Upper lobe of left lung (tissue), 6 donors: ENCODE measurements at places on chromosomes 1 and 21.

DNA sequence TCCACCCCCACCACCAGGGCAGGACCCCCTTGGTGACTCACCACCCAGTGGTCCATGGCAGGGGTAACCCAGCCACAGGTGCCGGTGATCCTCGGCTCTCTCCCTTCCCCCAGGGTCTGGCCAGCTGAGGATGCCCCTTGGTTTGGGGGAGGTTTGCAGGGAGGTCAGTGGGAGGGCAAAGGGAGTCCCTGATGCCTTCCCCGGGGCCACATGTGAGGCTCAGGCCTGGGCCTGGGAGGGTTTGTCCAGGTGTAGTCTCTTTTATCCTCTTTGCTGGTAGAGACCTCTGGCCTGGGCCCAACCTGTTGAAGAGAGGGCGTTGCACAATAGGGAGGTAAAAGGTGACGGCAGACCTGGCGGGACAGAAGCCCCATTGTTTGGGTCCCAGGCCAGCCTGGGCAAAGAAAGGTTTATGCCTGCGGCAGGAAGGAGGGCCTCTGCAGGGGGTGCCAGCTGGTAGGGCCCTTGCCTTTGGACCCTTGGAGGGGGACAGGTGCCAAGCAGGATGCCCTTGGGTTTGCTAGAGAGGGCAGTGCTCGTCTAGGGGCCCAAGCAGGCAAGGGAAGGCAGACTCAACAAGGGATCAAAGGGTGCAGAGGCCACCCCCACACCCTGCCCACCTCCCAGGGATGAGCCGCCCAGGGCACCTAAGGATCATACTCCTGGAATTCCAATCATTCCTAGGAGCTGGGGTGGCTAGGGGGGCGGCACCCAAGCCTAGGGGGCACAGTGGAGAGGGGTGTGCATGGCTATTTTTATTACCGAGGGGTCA is 760 bp upstream of the TINAGL1 start:
- peak; percentile 81 for DNase-seq

DNA sequence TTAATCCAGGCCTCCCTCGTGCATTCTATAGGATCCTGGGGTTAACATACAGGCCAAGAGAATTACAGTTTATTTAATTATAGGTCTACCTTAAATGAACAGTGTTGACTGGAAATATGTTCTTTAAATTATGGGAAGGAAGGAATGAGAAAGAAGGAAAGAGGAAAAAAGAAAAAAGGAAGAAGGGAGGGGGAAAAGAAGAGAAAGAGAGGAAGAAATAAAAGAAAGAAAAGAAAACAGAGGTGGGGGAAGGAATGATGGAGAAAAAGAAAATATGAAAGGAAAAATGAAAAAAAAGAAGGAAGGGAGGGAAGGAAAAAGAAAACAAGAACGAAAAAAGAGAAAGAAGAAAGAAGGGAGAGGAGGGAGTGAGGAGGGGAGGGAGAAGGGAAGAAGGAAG is 38.5 kb downstream of the WNT9A start:
- no peak for DNase-seq

DNA sequence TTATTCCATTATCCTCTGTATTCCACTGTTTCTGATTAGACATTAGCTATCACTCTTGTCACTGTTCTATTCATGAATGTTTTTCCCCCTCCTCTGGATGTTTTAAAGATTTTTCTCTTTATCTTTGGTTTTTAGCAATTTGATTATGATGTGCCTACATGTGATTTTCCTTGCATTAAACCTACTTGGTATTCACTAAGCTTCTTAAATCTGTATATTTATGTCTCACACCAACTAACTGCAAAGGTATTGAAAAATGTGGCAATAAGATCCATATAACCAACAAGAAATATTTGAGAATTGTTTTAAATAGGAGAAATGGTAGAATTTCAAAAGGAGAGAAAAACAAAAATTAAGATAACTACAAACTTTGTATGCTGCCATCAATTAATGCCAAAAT is 25.2 kb downstream of the FAF1 start:
- DNase-seq, result no peak

DNA sequence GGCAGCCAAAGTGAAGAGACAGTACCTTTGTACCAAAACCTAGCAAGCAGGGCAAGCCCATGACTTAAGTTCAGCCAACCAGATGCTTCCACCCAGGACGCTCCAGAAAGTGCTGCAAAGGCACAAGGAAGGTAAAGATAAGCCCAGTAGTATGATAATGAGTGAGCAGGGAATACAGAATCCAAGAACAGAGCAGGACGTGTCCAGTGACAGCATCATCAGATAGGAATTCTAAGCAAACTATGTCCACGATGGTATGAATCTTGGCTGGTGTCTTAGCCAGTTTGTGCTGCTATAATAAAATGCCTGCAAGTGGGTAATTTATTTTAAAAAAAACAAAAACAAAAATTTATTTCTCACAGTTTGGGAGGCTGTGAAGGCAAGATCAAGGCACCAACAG is 13.6 kb downstream of the GJA4 start:
- no peak for DNase-seq

GRCh38 chr21:21034036-21034435 is 35.8 kb downstream of the NCAM2 start:
- no peak for DNase-seq

GRCh38 chr1:91278754-91279153 is 125.9 kb downstream of the HFM1 start:
- no peak for DNase-seq

- DNase-seq, result no peak
These were observed 61.9 kb upstream of the RGS1 start for GRCh38 chr1:192513697-192514096.

- DNase-seq, result no peak
These were observed 119.4 kb upstream of the PRMT6 start for GRCh38 chr1:106937104-106937503.

DNA sequence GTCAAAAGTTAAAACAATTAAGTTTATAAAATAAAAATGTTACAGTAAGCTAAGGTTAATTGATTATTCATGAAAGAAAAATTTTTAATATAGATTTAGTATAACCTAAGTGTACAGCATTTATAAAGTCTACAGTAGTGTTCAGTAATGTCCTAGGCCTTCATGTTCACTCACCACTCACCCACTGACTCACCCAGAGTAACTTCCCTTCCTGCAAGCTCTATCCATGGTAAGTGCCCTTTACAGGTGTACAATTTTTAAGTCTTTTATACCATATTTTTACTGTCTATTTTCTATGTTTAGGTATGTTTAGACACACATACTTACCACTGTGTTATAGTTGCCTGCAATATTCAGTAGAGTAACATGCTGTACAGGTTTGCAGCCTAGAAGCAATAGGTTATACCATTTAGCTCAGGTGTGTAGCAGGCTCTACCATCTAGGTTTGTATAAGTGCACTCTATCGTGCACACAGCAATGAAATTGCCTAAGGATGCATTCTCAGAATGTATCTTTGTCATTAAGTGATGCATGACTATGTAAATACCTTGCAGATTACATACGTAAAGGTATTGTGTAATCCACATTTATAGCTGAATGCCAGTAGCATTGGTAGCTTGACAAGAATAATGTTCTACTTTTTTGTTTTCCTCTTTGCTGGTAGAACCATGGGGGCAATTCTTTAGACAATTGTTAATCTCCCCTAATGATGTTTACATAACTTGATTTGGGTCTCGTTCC is 35.7 kb upstream of the GPR88 start:
- DNase-seq, result no peak

- DNase-seq, result no peak
These were observed 174.7 kb downstream of the ADGRL4 start for GRCh38 chr1:78831731-78832360.

DNA sequence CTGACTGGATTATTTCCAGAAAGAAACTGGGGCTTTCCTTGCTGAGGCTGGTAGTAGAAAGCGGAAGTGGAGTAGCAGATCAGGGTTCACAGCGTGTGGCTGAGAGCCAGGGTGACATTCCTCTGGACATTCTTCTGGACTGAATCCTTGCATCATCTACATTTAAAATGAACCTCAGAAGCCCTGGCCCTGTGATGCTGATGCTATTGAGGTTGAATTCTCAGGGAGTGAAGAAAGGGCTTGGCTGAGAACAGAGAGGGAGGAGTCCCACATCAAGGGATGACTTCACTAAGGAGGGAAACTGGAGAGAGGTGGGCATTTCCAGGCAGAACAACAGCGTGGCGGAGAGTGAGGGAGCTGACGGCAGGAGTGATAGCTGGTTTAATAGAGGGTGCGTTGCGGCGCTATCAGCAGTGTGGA is 102.3 kb upstream of the LMO4 start:
- DNase-seq, result no peak

- DNase-seq, result no peak
These were observed 15.7 kb downstream of the RGS2 start for GRCh38 chr1:192824511-192824910.

GRCh38 chr1:30444850-30445249 is 278.5 kb downstream of the MATN1 start:
- DNase-seq, result no peak

- DNase-seq, result no peak
These were observed 115.1 kb upstream of the JUN start for GRCh38 chr1:58898739-58899586.

- DNase-seq, result no peak
These were observed 187.5 kb downstream of the PSMG1 start for GRCh38 chr21:38995731-38996130.

DNA sequence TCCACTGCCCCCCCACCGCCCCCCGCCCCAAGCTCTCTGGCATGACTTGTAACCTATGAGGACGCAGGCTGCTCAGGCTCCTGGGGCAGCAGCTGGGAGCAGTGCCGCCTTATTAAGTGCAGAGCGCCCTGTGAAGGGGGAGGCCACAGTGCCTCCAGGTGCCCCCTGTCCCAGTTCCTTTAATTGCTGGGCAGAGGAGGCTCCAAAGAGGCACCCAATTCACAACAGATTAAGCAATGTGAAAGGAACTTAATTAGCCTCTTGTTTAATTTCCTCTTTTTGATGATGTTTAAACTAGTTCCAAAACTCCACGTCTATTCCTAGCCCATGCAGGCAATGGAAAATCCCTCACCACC is 3.0 kb downstream of the RXFP4 start:
- DNase-seq, result no peak

DNA sequence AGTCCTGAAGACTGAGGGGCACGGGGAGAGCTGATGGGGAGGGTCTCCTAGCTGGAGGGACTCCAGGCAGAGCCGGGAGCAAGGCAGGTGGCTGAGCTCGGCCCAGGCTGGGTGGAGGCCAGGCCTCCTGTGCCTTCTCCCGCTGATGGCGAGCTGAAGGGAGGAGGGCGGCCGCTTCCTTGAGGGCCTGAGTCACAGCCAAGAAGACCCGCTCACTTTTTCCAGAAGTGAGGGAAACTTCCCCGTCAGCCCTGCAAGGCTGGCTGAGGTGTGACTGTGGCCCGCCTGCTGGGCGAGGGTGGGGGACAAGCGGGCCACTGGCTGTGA is 1.7 kb upstream of the VWA1 start:
- no peak for DNase-seq

DNA sequence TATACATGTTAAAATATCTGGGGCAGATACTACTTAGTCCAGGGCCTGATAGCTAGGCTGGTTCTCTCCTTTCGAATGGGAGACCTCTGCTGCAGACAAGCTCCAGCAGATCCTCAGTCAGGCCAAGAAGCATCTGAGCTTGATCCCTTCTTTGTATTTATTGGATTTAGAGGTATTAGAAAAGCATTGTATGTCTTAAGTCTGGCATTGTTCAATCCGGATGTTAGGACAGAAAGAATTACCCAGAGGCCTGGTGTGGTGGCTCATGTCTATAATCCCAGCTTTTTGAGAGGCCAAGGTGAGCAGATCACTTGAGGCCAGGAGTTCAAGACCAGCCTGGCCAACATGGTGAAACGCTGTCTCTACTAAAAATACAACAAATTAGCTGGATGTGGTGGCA is 21.2 kb upstream of the EYA3 start:
- DNase-seq, result no peak

GRCh38 chr1:32925403-32926162 is 24.4 kb upstream of the TMEM54 start:
- no peak for DNase-seq

DNA sequence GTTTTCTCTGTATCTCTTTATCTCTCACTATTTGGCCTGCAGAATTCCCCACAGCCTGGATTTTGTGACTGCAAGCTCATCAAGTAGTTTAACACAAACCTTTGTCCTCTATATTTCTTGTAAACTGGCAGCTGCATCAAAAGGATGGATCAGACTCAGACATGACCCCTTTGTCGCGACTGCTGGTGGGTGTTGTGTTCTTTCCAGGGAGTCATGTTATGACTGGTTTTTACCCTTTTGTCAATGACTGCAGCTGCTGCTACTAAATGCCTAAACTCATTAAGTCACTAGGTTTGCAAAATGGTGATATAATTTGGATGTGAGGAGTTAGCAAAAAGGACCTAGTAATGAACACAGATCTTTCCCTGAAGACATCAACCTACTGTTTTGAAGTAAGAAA is 10.2 kb upstream of the TOMM20 start:
- DNase-seq, result no peak
